ENCODE measurements at places on chromosomes 1 and 21. TPM values are rescaled to one million over a fixed set of nuclear protein-coding genes. Genes with fewer than 3 reads are reported as not detected.

KRTAP21-2 gene
- total RNA-seq, result not detected

DNA sequence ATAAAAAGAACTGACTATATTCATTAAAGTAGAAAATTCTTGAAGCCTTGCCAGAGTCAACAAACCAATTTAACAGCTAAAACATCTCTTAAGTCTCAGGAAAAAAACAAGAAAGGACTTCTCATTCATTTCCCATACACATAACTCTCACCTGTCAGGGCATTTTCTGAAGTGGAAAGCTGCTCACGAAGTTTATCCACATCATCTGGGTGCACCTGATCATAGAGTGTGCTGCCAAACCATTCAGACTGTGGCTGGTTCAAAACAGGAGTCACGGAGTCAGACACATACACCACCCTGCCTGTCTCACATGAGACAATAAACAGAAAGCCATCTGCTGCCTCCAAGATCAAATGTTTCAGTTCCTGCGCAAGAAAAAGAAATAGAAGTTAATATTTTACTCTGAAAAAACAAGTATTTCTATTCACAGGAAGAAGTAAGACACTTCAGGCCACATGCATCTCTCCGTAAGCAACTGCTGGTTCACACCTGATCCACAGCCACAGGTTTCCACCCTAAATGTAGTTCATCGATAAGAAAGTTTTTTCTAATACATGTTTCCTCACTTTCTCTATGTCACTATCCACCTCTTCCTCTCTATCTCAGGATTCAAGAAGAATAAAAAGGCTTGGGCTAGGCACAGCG lies 28.2 kb upstream of the CTSK start:
- peak; percentile 46 for DNase-seq

DNA sequence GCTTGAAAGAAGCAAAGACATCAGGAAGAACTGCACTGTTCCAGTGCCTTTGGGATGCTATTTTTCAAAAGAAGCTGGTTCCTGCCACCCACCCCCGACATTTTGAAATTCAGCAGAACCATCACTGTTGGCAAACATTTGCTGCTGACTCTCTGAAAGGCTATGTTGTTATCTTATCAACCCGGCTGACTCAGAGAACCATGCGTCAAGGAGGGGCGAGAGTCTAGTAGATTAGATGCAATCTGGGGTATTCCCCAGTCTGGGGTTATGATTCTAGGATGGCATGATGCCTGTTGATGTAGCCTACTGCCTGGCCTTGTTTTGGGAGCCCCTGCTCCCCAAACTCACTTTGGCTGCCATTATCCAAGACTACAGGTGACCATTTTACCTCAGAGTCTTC lies 267.8 kb upstream of the RUNX1 start:
- peak; percentile 97 for DNase-seq

SPATA1 gene
- 0.41 TPM for total RNA-seq

TFF2 gene
- total RNA-seq, result not detected

LORICRIN gene
- not detected for total RNA-seq

PCP4 gene
- not detected for total RNA-seq

DNA sequence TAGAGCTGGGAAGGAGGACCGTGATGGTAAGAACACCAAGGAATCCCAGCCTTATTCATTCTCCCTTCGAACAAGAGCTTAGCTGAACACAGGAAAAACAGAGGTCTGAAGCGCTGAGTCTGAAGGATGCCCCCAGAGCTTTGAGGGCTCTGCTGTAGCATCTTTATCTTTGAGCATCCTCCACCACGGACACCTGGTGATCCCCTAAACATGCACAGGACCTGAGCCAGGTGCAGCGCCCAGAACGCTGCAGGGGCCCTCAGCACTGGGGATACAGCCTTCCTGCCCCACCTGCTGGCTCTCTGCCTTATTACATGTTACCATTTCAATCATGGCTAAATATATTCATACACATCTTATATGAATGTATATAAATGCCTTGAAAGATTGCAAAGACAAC lies 7.7 kb upstream of the GPATCH4 start:
- DNase-seq, result no peak

CITED4 gene
- 3.6 TPM for total RNA-seq

- DNase-seq, result peak; percentile 33
These were observed 45.5 kb upstream of the PRRX1 start for GRCh38 chr1:170618421-170618820.

TNFRSF18 gene
- not detected for total RNA-seq

- no peak for DNase-seq
These were observed 414.3 kb downstream of the SETD4 start for GRCh38 chr21:35645991-35646390.

- DNase-seq, result peak; percentile 93
These were observed 40.9 kb upstream of the SLC6A9 start for GRCh38 chr1:44072204-44072603.

DNA sequence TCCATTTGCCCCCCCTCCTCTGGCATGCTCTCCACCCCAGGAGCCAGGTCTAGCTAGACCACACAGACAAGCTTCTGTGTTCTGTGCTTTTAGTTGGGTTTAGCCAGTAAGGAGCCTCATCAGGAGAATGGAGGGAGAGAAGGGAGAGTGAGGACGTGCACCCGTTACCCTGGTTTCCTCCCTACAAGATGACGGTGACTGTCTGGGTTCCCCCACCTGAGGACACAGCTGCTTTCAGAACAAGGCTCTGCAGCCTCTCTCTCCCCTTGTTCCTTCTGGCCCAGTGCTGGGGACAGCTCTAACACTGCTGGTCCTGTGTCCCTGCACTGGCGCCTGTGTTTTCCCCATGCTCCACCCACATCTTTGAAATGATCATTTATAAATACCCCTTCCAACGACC lies 184.4 kb upstream of the GALNT2 start:
- no peak for DNase-seq

SNIP1 gene
- 23.5 TPM for total RNA-seq

DNA sequence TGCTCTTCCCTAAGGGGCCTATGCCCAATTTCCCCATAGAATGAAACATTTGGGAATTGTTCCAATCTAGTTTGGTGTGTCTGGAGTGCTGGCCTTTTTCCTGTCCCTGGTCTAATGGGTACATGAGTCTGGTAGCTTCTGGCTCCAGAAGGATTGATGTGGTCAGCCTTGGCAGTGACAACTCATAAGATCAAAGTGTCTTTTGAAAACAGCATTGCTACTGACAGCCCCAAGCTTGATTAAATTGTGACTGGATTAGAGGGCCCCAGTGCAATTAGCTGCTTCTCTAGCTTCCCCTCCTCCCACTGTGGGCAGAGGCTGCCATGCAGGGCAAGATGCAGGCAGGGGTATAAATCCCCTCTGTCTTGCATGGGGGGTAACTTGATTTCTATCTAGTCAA lies 130.9 kb downstream of the UCK2 start:
- DNase-seq, result no peak

DNA sequence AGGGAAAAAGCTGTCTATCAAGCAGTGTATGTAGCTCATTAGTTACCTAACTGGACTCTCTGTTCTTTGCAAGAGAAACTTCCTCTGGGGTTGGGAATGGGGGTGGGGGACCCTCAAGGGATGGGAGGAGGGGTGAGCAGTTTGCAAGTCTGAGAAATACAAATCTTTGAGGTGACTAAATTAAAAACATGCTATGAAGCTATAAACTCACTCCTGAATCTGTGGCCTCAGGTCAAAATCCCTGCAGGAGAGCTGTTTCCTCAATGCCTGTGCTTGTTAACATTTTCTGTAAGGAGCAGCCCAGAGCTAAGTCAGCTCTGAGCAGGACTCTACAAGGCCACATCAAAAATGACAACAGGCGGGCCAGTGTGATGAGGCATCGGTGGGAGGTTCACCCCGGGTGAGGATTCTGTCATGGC lies 32.8 kb upstream of the PTPRC start:
- DNase-seq, result no peak

DNA sequence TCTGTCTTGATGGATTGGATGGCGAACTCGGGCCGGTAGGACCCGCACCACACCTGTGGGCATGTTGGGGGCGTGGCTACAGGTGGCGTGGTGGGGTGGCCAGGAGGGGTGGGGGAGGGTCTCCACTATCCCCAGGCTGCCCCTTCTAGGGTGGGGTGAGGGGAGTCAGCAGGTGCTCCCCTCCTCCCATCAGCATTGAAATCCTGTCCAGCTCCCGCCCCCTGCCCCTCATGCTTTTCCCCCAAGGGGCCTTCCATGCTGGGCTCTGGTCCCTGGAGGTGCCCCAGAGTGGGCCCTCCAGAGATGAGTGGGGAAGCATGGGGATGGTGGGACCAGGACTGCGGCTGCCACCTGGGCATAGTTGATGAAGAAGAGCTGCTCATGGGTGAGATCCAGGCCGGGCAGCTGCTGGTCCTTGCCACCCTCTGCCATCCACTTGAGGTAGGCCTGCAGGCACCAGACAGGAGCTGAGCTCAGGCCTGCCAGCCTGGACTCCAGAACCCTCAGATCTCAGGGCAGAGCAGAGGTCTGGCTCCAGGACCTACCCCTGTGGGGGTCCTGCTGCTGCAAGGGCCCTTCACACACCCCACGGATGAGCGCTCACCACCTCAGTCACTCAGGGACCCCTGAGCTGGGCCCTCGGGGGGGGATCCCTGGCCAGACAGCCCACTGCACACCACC lies 5.1 kb downstream of the PRXL2B start:
- DNase-seq, result no peak

CATSPERE gene
- total RNA-seq, result 0.49 TPM

OR2AK2 gene
- total RNA-seq, result not detected

GAS5 gene
- 516 TPM for total RNA-seq

DNA sequence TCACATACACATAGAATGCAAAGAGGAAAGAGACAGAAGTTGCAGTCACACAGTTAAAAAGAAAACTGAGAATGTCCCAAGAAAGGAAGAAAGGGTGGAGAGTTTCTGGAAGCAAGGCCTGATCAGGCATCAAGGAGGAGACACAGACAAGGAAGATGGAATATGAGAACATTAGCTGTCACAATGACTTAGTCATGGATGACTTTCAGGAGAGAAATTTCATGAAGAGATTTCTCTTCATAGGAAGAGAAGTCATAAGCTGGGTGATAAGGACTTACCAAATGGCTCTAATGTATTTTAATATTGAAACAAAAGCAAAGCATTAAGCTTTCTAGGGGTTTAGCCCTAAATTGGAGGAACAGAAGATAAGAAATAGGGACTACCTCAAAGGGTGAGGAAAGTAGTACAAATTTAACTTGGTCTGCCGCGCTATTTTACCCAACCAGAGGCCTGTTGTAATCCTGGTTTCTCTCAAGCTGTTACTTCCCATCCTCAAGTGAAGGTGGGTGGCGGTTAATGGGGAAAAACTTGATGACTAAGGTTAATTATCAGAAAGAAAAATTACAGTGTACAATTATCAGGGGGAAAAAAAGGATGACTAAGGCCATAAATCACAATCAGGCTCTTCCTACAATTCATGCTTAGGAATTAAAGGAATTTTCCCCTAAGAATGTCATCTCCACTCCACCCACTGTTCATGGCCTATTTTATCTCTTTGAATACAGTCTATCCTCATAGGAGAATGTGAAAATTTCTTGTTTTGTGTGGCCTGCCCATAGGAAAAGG lies 93.9 kb upstream of the ADGRL2 start:
- DNase-seq, result peak; percentile 88

- no peak for DNase-seq
These were observed 84.3 kb downstream of the DTL start for GRCh38 chr1:212119863-212120262.

GRCh38 chr1:23278717-23279116 lies 61.4 kb upstream of the HTR1D start:
- DNase-seq, result no peak

DNA sequence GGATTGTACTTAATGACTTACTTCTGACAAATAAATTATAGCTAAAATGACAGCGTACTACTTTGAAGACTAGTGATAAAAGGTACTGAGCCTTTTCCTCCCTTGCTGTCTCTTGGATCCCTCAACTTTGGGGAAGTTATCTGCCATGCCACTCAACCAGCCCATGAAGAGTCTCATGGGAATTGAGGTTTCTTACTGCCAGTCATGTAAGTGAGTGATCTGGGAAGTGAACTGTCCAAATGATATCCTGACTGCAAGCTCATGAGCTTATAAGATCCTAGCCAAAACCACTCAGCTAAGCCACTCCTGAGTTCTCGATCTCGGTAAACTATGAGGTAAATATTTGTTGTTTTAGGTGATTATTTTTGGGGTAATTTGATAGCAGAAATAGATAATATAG lies 247.8 kb downstream of the NCAM2 start:
- DNase-seq, result no peak

DNA sequence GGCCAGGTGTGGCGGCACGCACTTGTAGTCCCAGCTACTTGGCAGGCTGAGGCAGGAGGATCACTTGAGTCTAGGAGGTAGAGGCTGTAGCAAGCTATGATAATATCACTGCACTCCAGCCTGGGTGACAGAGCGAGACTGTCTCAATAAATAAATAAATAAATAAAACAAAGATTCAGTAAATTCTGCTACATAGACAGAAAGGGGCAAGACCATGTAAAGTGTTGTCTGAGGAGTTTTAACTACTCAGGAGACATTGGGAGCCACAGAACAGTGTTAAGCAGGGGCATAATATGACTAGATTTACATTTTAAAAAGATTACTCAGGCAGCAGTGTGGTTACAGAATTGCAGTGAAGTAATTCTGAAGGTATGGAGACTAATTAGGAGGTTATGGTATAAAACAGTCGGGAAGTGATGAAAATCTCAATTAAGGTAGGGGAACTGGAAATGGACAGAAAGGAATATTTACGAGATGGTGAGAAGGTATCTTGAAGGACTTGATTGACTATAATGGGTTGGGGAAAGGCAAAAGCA lies 94.7 kb downstream of the ATP1B1 start:
- DNase-seq, result no peak

GRCh38 chr1:208149776-208150514 lies 94.2 kb downstream of the PLXNA2 start:
- no peak for DNase-seq

GRCh38 chr21:29124645-29125044 lies 5.8 kb upstream of the MAP3K7CL start:
- DNase-seq, result no peak

- DNase-seq, result no peak
These were observed 23.2 kb upstream of the MX1 start for GRCh38 chr21:41402796-41403195.

GBP4 gene
- 3.7 TPM for total RNA-seq

DNA sequence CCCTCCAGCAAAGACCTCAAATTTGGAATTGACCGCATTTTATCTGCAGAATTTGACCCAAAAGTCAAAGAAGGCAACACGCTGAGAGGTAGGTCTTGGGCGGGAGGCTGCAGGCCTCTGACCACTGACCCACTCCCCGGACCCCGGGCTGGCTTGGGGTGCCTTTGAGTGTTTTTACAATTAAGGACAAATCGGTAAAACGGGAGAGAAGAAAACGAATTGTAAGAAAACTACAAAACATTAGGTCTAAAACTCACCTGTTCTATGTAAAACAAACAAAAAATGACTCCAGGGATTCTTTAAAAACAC lies 1.1 kb downstream of the HLX start:
- DNase-seq, result no peak

S100A14 gene
- total RNA-seq, result 0.18 TPM

- no peak for DNase-seq
These were observed 2.4 kb downstream of the SLC27A3 start for GRCh38 chr1:153777648-153778047.

- no peak for DNase-seq
These were observed 172.5 kb downstream of the TRABD2B start for GRCh38 chr1:47824716-47825115.

GRCh38 chr1:3504151-3504821 lies 49.8 kb downstream of the ARHGEF16 start:
- peak; percentile 98 for DNase-seq

GRCh38 chr1:20701847-20702246 lies 16.0 kb downstream of the KIF17 start:
- no peak for DNase-seq

- DNase-seq, result peak; percentile 87
These were observed 90.5 kb upstream of the TLR5 start for GRCh38 chr1:223233410-223234169.

- peak; percentile 97 for DNase-seq
These were observed 147.8 kb downstream of the TOMM20 start for GRCh38 chr1:234980645-234981396.

GPR153 gene
- 10.9 TPM for total RNA-seq

GABRD gene
- not detected for total RNA-seq

PALMD gene
- 6.0 TPM for total RNA-seq
